ENCODE measurements at places on chromosomes 16 and 17. TPM values are rescaled to one million over a fixed set of nuclear protein-coding genes. Genes with fewer than 3 reads are reported as not detected.

The PIK3R5 gene
- 1.7 TPM for total RNA-seq

The SLFN14 gene
- total RNA-seq: not detected

The KRT39 gene
- not detected for total RNA-seq

The C16orf46 gene
- 2.1 TPM for total RNA-seq

The FGF11 gene
- 1.5 TPM for total RNA-seq

The STH gene
- not detected for total RNA-seq

The TUBB3 gene
- 599 TPM for total RNA-seq

The LPO gene
- 0.48 TPM for total RNA-seq

The PNMT gene
- total RNA-seq: 2.7 TPM

The CENPV gene
- total RNA-seq: 42.6 TPM

The CDR2 gene
- 29.6 TPM for total RNA-seq

The MYO19 gene
- 63.3 TPM for total RNA-seq

The CIITA gene
- total RNA-seq: 0.04 TPM

The TMEM235 gene
- total RNA-seq: not detected

The CD300E gene
- total RNA-seq: not detected

The NPIPB8 gene
- not detected for total RNA-seq

The TEFM gene
- total RNA-seq: 7.8 TPM

The KRT9 gene
- total RNA-seq: not detected

The ABI3 gene
- total RNA-seq: 0.41 TPM

All from kidney epithelial cell (primary cell).